ENCODE measurements at places on chromosomes 5 and 9.

- DNase-seq = no peak
Observed at GRCh38 chr5:178234121-178234749, 1.6 kb upstream of the PHYKPL start.

- no peak for DNase-seq
Observed at GRCh38 chr9:133583111-133583510, 26.1 kb downstream of the FAM163B start.

GRCh38 chr9:133715295-133715865 lies 22.8 kb downstream of the SARDH start:
- DNase-seq = no peak

DNA sequence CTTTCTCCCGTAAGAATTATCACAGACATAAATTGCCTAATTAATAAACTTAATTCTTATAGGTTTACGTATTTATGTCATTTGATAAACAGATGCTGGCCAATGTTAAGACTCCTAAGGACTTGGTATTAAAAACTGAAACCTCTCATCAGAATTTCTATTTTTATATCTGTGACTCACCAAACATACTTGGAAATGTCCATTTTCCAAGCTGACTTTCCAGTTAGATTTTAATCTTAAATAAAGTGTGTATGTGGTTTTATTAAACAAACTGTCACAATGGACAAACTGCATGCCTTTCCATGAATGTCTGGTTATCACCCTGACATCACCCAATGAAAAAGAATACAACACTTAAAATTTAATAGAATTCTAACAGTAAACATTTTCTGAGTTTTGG lies 12.6 kb upstream of the COL23A1 start:
- no peak for DNase-seq

DNA sequence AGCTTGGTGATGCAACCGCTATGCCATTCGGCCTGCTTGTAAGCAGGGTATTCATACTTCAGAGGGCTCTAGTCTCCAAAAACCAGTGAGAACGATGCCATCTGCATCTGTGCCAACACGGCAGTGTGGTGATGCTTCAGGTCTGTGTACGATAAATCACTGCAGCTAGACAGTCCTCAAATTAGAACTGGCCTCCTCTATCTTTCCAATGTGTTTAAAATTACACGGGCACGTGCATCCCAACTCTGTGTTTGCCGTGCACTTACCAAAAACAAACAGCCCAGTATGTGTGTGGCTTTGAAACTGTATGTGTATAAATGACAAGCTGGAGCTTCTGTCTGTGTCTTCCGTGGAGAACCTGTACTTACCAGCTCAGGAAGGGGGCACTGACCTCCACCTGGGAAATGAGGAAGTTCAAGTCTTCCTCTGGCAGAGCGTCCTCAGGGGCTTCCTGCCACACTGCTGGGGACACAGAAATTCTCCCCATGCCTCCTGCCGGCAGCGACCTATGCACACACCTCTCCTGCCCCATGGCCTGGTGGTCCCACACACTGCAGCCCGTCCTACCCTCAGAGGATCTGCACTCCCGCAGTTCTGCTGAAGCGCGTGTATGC lies 12.3 kb downstream of the MED10 start:
- no peak for DNase-seq

- DNase-seq = no peak
Observed at GRCh38 chr5:9059920-9060691, 485.8 kb downstream of the SEMA5A start.

GRCh38 chr9:93576258-93577077 lies at the start of gene PHF2:
TSS of gene PHF2 (plus strand) at chr9:93576584. CDS start at chr9:93576774, 190 bp downstream.
- DNase-seq = no peak

- no peak for DNase-seq
Observed at GRCh38 chr5:53926026-53926425, 365.6 kb downstream of the NDUFS4 start.

DNA sequence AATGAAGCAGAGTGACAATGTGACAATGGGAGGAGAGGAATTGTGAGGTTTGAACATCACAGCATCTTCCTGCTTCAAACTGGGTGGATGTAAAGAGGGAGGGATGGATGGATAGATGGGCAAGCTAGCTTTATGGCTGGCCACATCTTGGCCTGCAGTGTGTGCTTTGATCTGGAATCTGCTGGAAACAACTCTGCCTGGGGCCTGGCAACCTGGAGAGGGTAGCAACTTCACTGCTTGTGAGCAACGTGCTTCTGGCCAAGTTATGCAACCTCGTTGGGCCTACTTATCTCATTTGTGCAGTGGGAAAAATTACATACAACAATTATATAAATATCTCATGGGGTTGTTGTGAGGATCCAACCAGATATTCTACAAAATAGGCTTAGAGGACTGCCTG lies 5.3 kb downstream of the IL9 start:
- no peak for DNase-seq

GRCh38 chr5:103441523-103441922 lies 121.1 kb downstream of the NUDT12 start:
- no peak for DNase-seq

GRCh38 chr9:98883276-98883675 lies 60.4 kb upstream of the COL15A1 start:
- no peak for DNase-seq

DNA sequence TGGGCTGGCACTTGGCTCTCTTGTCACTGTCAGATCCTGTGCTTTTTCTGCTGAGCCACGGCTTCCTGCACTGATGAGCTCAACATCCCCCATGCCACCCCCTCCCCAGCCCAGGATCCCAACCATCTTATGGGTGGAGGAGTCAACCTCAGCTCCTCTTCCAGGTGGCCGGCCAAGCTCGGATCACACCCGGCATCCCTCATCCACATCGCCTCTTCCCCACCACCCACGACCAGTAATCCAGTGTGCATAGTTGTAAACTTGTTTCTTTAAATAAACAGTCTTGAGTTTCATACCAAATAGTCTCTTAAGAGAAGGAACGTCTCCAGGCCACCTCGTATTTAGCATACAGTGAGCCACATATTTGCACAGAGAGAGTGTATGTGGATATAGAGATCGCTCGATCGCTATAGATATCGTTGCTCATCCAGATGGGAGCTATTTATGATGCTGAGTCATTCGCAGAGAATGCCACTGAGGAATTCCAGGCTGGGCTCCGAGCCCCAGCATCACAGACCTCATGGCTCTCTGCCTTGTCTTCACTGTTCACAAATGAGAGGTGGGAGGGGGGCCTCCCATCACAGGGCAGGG lies 61.8 kb upstream of the CPLX2 start:
- DNase-seq = no peak

DNA sequence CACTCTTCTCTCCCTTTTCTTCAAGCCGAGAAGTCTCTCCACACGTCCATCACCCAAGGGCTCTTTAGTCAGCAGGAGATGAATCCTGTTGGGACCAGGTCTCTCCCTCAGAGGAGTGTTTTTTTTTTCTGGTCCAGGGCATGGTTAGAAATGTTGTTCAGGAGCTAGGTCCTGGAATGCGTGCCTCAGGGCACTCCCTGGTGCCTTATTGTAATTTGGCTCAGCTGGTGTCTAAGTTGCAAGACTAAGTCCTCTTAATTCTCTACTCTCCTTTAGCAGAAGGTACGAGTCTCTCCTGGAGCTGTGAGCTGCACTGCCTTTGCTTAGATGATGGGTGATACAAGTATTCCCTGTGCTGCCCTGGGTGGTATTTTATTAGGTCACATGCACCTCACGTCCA lies 111.9 kb downstream of the CNTLN start:
- no peak for DNase-seq

All from activated naive CD4-positive, alpha-beta T cell treated with anti-CD3 and anti-CD28 coated beads, Interleukin-2, amount 50 U/mL, for 72 hours (primary cell).